ENCODE measurements at places on chromosomes 16 and 17.

GRCh38 chr16:57284209-57284951 lies at the start of gene PLLP:
Gene PLLP, minus strand, starts transcription at chr16:57284672. Its CDS starts 132 bp downstream, at chr16:57284540.
- peak; percentile 31 for DNase-seq

GRCh38 chr17:78817123-78817522 lies 23.5 kb downstream of the USP36 start:
- peak; percentile 80 for DNase-seq

GRCh38 chr16:48613061-48613957 lies 3.3 kb upstream of the N4BP1 start:
- DNase-seq = peak; percentile 79

DNA sequence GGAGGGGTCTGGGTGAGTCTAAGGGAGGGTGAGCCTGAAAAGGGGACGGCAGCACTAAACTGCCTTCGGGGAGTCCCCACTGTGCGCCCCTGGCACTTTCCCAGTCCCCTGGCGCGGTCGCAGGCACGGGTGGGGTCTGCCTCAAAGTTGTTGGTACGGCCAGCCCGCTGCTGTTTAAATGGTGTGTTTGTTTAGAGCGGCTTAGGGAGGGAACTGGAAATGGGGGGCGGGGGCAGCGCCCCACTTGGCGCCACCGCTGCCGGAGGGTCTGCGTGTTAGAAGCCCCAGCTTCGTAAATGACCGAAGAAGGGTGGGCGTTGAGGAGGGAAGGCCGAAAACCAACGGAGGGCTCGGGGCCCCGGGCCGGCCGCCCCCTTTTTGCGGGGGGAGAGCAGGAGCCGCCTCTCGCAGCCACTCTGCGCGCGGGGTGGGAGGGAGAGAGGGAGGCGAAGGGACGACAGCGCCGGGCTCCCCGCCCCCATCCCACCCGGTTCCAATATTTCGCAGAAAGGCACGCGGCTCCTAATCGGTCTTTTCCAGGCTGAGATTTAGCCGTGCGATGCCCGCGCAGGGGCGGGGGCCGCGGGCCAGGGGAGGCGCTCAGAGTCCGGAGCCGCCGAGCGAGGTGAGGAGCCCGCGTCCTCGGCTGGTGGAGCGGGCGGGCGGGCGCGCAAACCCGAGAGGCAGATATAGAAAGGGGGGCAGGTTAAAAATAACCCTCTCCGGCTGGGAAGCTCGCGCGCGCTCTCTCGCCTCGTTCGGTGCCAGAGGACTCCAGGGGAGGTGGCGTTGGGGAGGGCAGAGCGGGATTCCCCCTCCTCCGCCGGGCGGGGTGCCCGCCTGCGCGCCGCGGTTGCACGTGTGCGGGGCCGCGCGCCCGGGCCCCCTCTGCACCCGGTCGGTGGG lies 54.9 kb downstream of the SREBF1 start:
- DNase-seq = peak; percentile 54

DNA sequence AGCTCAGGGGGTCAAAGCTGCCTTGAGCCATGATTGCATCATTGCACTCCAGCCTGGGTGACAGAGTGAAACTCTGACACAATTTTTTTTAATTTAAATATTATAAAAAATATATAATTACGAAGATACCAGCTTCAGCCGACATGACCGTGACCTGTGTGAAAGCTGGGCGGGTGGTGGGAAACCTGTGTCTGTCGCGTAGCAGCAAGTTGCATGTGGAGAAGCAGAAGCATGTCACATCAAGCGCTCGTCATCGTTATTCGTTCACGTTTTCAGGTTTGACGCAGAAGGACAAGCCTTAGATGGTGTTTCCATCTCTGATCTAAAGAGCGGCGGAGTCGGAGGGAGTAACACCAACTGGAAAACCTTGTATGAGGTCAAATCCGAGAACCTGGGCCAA lies 53.7 kb downstream of the RPA1 start:
- DNase-seq = no peak

- no peak for DNase-seq
These were observed 426.3 kb downstream of the SLC39A11 start for GRCh38 chr17:72665852-72666851.

DNA sequence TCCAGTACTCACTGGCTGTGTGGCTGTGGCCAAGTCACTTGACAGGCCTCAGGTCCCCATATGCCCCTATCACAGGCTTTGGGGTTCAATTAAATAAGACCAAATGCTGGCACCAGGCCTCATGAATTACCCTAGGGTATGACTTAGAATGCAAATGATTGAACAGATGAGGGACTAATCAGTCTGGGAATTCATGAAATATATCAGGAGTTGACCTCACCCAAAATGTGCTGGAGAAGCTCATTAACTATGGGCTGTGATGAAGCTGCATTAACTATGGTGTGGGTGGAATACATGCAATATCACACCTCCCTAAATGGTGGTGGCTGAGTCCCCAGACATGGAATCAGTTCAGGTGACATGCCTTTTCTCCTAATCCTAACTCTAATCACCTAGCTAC lies 72.1 kb downstream of the DNAH3 start:
- DNase-seq = no peak

DNA sequence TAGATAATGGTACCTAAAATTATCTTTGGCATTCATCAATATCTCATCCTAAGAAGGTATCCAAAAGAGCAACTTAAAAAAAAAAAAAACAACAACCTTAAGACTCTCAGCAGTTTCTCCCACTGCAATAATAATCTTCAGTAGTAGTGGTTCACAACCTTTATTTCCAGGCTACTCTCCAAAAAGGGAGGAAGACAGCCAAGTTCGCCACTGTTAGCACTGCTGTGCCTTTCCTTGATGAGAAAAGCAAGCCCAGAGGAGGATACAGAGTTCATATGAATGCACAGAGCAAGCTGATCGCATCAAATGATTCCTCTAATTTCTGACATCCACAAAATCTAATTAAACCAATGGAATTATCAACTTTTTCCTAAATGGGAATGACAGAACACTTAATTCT lies 199.4 kb downstream of the AATF start:
- DNase-seq = no peak

DNA sequence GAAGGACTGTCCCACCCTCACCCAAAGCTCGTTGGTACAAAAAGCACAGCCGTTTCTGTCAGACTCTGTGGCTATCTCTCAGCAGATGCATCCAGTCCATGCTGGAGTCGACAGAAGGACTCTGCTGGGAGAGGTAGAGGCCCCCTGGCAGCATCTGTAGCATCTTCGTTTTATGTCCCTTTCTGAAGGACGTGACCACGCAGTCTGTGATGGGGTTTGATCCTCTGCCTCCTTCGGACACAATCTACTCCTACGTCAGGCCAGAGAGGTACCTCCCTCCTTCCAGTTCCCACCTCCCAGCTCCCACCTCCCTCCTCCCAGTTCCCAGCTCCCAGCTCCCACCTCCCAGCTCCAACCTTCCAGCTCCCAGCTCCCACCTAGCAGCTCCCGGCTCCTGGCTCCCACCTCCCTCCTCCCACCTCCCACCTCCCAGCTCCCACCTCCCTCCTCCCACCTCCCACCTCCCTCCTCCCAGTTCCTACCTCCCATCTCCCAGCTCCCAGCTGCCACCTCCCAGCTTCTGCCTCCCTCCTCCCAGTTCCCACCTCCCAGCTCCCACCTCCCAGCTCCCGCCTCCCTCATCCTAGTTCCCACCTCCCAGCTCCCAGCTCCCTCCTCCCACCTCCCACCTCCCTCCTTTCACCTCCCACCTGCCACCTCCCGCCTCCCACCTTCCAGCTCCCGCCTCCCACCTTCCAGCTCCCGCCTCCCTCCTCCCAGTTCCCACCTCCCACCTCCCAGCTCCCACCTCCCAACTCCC lies 11.4 kb upstream of the MC1R start:
- DNase-seq = no peak

- no peak for DNase-seq
These were observed 8.5 kb downstream of the NHERF1 start for GRCh38 chr17:74756891-74757290.

DNA sequence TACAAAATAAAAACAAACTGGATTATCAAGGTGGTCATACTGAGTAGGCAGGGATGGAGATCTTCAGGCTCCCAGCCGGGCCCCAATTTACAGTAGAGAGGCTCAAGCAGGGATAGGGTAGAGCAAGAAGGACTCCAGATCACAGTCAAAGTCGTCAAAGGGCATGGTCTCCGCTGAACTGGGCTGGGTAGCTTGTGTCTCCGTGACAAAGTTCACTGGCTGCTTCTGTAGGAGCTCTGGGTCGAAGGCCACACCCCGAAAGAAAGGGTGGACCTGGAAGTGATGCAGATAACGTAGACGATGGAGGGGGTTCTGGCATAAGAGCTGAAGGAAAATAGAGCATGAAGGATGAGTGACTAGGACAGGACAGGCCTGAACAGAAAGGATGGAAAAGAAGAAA lies 3.6 kb downstream of the RSKR start:
- no peak for DNase-seq

DNA sequence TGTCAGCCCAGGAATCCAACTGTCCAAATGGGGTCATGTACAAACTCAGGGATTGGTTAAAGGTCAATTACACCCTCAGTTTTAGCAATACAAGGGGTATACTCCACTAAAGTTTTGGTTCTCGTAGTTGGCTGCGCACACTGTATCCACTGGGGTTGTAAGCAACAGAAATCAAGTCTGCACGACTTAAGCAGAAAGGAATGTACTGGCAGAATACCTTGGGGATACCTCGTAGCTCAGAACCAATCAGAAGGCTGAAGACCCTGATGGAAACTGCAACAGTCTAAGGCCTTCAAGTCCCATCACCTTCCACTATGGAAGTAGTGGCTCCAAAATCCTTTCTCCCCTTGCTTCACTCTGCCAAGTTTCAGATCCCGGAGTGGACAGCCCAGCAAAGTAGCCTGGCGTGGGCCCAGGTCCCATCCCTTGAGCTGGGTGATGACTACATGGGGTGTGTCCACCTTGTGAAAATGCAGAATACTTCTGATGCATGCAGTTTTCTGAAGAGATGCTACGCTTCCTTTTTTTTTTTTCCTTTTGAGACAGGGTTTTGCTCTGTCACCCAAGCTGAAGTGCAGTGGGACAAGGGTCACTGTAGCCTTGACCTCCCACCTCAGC lies 21.1 kb upstream of the RPH3AL start:
- no peak for DNase-seq

GRCh38 chr17:31583772-31584356 lies 192.4 kb downstream of the RAB11FIP4 start:
- no peak for DNase-seq

DNA sequence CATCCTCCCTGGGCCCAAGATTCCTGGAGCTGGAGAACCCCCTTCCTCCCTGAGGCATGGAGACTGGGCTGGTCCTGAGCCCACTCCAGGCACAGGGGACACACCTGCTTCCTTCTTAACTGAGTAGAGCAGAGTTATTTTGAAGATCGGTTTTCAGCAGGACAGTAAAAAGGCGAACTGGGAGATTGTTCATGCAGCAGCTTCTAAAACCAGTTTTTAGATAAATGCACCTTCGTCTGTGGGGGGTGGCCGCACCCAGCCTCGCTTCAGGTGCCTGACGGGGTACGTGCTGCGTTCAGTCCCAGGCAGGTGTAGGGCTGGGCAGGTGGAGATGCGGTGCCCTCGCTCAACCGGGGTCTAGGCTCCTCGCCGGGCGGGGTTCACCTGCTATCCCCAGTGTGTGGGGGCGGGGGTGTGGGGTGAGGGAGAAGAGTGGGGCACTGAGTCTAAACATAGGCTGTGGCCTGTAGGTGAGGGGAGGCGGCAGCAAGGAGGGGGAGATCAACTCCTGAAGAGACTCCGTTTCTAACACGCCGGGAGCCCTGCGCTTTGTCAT lies 69.5 kb downstream of the JPH3 start:
- DNase-seq = no peak

DNA sequence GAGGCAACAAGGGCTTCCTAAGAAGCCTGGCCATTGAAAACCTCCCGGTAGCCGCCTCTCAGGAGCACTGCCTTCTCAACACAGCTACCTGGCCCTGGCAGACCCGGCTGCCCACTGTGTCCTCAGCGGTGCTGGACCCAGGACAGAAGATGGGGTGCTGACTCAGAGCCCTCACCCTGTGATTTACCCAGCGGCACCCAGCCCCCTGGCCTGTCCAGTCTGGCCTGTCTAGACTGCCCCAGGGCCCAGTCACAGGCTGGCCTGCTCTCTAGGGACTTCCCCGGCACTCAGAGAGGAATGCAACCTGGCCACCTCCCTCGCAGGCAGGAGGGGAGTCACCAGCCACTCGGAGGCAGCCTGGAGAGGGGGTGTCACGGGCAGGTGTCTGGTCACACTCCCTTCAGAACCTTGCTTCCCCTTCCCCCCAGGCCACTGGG lies 20.1 kb downstream of the PIEZO1 start:
- DNase-seq = no peak

- DNase-seq = no peak
These were observed 102.8 kb downstream of the MAF start for GRCh38 chr16:79497606-79498350.

DNA sequence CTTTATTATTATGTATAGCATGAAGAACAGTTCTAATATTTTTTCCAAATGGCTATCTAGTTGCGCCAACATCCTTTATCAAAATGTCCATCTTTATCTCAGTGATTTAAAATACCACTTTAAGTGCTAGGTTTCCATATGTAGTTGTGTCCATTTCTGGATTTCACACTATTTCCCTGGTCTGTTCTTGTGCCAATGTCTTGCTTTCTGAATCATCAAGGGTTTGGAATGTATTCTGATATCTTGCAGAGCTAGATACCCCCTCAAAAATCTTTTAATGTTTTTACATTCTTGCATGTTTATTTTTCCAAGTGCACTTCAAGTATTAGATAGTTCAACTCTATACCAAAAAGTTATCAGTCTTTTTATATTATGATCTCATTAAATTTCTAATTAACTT lies 14.3 kb downstream of the MBTD1 start:
- no peak for DNase-seq

GRCh38 chr16:19118938-19119431 lies 5.2 kb downstream of the ITPRIPL2 start:
- peak; percentile 56 for DNase-seq

GRCh38 chr16:69037373-69038160 lies 67.9 kb upstream of the HAS3 start:
- DNase-seq = no peak

DNA sequence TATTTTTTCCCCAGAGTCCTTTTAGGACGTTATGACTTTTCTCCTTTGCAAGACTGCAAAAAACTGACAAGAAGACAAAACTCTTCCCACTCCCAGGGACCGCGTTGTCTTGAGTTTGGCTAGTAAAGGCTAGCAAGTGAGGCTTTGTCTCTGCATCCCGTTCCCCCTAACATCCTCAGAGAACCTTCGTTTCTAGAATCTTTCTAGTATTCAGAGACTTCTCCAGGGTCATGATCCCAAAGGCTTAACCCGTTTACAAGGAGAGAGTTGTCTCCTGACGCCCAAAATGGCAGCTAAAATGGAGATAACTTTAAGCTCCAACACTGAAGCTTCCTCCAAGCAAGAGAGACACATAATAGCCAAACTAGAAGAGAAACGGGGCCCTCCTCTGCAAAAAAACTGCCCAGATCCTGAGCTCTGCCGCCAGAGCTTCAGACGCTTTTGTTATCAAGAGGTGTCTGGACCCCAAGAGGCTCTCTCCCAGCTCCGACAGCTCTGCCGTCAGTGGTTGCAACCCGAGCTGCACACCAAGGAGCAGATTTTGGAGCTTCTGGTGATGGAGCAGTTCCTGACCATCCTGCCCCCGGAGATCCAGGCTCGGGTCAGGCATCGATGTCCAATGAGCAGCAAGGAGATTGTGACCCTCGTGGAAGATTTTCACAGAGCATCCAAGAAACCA lies 843 bp downstream of the ZNF174 start:
- peak; percentile 4 for DNase-seq

- no peak for DNase-seq
These were observed 21.2 kb upstream of the MYO15B start for GRCh38 chr17:75566416-75566815.

- no peak for DNase-seq
These were observed 24.8 kb downstream of the KRT23 start for GRCh38 chr17:40912486-40913210.

Data from activated CD8-positive, alpha-beta T cell treated with anti-CD3 and anti-CD28 coated beads for 36 hours (primary cell).